ENCODE measurements at places on chromosomes 4 and X. TPM values are rescaled to one million over a fixed set of nuclear protein-coding genes. Genes with fewer than 3 reads are reported as not detected.

- no peak for DNase-seq
Measured at GRCh38 chr4:122045533-122045932, 93.7 kb upstream of the TRPC3 start.

GRCh38 chrX:41441934-41442823 lies 5.0 kb upstream of the NYX start:
- peak; percentile 80 for DNase-seq

DNA sequence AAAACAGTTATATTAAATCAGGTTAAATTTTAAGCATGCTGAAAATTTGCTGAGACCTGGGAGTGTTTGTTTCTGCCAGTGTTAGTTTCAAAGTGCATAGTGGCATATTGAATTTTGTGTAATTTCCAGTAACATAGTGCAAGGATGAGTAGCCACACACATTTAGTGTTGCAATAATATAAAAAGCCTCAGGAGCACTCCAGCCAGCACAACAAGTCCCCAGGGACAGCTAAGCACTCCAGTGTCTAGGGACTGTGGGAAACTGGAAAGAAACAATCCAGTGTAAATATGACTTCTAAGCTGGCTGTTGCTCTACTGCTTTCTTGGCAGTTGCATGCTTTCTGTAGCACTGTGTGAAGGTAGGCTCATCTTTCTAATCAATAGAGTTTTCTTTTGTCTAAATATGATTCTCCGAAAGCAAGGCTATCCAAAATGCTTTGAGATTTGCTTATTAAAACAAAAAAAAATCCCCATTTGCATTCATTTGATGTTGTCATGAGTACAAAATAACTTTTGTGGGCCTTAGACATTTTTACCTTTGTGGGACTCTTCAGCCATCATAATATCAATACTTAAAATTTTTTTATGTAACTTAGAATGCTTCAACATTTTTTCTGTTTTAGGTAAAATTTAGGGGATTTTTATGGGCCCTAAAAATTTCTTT lies 24.2 kb upstream of the CXCL2 start:
- DNase-seq: no peak

- DNase-seq: no peak
Measured at GRCh38 chr4:123250843-123251242, 145.8 kb upstream of the SPRY1 start.

DNA sequence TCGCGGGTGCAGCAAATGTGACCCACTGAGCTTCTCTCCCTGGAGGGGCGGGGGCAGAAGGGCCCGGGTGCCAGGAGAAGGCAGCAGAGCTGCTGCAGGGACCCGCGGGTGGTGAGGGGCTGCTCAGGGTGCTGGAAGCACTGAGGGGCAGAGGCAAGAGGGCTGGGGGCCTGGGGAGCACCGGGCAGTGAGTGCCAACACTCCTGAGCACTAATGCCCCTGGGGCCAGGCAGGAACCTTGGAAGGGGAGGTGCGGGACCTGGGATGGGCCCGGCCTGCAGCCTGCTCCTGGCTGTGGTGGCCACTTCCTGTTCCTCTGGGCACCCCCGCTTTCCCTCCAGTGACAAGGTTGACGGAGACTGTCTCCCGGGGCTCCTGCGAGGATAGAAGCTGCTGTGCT lies 66.5 kb upstream of the ADRA2C start:
- no peak for DNase-seq

- DNase-seq: no peak
Measured at GRCh38 chr4:16838226-16838875, 60.1 kb downstream of the LDB2 start.

GRCh38 chrX:154605566-154605965 lies 13.5 kb downstream of the CTAG1B start:
- DNase-seq: no peak

GRCh38 chr4:140188975-140189374 lies 35.0 kb upstream of the MAML3 start:
- DNase-seq: no peak

- no peak for DNase-seq
Measured at GRCh38 chrX:140917354-140918115, 84.9 kb upstream of the SPANXB1 start.

DNA sequence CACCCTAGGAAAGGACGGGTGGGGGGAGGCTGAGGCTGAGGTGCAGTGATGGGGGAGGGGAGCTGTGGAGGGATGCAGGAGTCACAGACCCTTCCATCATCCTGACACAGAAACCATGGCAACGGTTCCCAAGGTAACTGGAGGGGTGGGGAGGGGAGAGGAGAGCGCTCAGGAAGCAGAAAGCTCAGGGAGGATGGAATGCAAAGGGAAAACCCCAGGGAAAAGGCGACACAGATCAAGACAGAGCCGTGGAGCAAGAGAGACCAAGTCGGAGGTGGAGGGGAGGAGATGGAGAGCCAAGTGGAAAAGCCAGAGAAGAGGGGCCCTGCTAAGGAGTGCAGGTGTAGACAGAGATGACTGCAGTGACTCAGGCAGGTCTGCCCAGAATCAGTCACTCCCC lies 14.5 kb downstream of the L1CAM start:
- DNase-seq: no peak

GRCh38 chr4:87932718-87933141 lies 42.8 kb upstream of the SPP1 start:
- no peak for DNase-seq

GRCh38 chr4:140757232-140757630 lies 1.0 kb upstream of the TBC1D9 start:
- DNase-seq: no peak

The NLGN4X gene
- total RNA-seq: 0.64 TPM

The MAGEA4 gene
- total RNA-seq: not detected

The GAGE13 gene
- not detected for total RNA-seq
